Natural killer cell treated with Interleukin-12 subunit alpha and Interleukin-12 subunit beta and Interleukin-15 and Interleukin-18, amount 100 ng/mL, for 72 hours (primary cell): ENCODE measurements at places on chromosomes 6 and 20. TPM values are rescaled to one million over a fixed set of nuclear protein-coding genes. Genes with fewer than 3 reads are reported as not detected.

- H3K4me1 ChIP-seq = peaks cover 18% of the 10 kb centered on the region
- peaks cover 27% of the 10 kb centered on the region for H3K36me3 ChIP-seq
- DNase-seq = no peak
- no peak overlapping the region for H3K27ac ChIP-seq
- peaks cover 58% of the 10 kb centered on the region for H3K27me3 ChIP-seq
Observed at GRCh38 chr6:10418361-10418861, 3.5 kb upstream of the TFAP2A start.

GRCh38 chr6:82904860-82905259 is 160.8 kb downstream of the UBE3D start:
- H3K4me1 ChIP-seq = no peaks in the 10 kb centered on the region
- H3K27ac ChIP-seq = no peak overlapping the region
- H3K4me3 ChIP-seq = no peak overlapping the region
- no peaks in the 10 kb centered on the region for H3K27me3 ChIP-seq
- H3K36me3 ChIP-seq = no peaks in the 10 kb centered on the region

DNA sequence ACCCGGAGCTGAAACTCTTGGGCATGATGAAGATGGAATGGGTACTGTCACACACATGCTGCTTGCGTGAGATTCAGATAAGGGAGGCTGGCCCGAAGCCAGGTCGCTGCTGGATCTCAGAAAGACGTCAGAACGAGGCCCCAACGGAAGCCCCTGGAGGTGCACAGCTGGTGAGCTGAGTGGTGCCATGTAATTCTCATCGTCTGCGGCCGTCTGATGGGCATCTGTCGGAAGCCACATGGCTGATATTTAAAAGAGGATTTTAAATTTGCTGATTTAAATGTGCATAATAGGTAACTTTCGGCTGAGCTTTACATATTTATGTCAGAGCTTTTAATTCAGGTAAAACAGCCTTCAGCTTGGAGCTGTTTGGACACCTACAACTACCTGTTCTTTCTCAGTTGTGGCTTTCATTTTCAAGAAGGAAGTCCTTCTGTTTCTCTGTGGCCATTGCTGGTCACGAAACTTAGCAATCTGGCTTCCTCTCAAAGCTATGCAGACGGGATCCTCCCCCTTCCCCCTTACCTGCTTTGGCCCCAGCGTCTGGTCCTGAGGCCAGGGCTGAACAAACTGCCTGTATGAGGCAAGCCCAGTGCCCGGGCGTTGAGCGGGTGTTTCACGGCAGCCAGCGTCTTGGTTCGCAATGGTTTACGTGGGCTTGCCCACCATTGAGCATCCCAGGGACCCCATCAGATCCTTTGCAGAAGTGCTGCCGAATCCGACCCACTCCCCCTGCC is 9.2 kb downstream of the SLCO4A1 start:
- DNase-seq = no peak
- H3K4me3 ChIP-seq = peak overlapping the region; percentile 76
- peak overlapping the region; percentile 96 for H3K27ac ChIP-seq
- H3K27me3 ChIP-seq = no peaks in the 10 kb centered on the region
- H3K36me3 ChIP-seq = no peaks in the 10 kb centered on the region
- peaks cover 25% of the 10 kb centered on the region for H3K4me1 ChIP-seq

DNA sequence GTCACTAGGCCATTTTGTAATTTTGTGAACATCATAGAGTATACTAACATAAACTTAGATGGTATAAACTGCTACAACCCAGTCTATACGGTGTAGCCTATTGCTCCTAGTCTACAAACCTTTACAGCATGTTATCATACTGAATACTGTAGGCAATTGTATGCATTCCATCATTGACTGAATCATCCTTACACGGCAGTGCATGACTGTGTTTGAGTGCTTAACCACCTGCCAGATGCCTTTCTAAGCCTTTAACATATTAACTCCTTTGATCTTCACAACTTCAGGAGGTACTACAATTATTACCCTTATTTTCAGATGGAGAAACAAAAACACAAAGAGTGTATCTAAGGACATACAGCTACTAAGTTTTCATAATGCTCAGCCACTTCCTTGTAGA is 14.0 kb downstream of the DPPA5 start:
- no peak for DNase-seq
- no peaks in the 10 kb centered on the region for H3K27me3 ChIP-seq
- no peak overlapping the region for H3K4me3 ChIP-seq
- no peaks in the 10 kb centered on the region for H3K4me1 ChIP-seq
- no peak overlapping the region for H3K27ac ChIP-seq

GRCh38 chr20:819680-820322 is 13.7 kb upstream of the FAM110A start:
- DNase-seq = no peak
- H3K4me3 ChIP-seq = no peak overlapping the region
- H3K36me3 ChIP-seq = no peaks in the 10 kb centered on the region
- H3K27me3 ChIP-seq = peaks cover 8% of the 10 kb centered on the region
- peaks cover 6% of the 10 kb centered on the region for H3K4me1 ChIP-seq
- peak overlapping the region; percentile 63 for H3K27ac ChIP-seq

GRCh38 chr6:8829796-8830195 is 394.5 kb upstream of the SLC35B3 start:
- no peak for DNase-seq
- H3K4me3 ChIP-seq = no peak overlapping the region
- H3K27me3 ChIP-seq = no peaks in the 10 kb centered on the region
- H3K27ac ChIP-seq = no peak overlapping the region
- H3K36me3 ChIP-seq = no peaks in the 10 kb centered on the region

- H3K27ac ChIP-seq = peak overlapping the region; percentile 81
- no peaks in the 10 kb centered on the region for H3K27me3 ChIP-seq
- DNase-seq = no peak
- H3K4me3 ChIP-seq = no peak overlapping the region
- no peaks in the 10 kb centered on the region for H3K36me3 ChIP-seq
- peaks cover 28% of the 10 kb centered on the region for H3K4me1 ChIP-seq
Observed at GRCh38 chr20:8398263-8399051, 266.4 kb downstream of the PLCB1 start.

DNA sequence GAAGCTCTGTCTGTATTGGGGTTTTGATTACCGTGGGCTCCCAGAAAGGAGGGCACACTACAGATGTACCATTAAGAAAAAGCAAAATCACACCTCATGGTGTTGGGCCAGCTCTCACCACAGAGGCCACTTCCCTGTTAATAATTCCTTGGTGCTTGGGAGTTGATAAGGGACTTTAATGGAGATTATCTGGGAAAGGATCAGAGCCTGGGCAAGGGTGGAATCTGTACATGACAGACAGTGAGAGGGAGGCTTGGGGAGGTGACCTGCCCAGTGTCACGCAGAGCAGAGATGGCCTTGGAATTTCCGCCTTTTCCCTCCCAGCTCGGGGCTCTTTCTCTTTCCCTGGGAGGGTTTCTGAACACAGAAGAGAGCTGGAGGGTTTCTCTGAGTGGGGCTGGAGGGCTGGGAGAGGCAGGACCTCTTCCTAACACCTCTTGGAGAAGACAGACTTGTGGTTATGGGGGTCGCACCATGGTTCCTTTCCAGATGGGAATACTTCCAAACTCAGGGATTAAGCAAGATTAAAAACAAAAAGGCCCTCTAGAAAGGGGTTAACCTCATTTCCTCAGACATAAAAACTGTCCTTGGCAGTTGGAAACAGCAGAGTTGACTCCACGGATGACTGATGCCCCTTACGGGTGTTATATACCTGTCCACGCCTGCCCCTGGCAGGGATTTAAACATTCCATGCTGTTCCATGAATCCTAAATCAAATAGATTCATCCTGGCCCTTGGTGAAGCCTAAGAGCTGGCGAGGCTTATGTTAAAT is 16.8 kb upstream of the KCNK16 start:
- H3K4me1 ChIP-seq = peaks cover 42% of the 10 kb centered on the region
- H3K36me3 ChIP-seq = no peaks in the 10 kb centered on the region
- DNase-seq = no peak
- no peaks in the 10 kb centered on the region for H3K27me3 ChIP-seq
- no peak overlapping the region for H3K4me3 ChIP-seq
- no peak overlapping the region for H3K27ac ChIP-seq

DNA sequence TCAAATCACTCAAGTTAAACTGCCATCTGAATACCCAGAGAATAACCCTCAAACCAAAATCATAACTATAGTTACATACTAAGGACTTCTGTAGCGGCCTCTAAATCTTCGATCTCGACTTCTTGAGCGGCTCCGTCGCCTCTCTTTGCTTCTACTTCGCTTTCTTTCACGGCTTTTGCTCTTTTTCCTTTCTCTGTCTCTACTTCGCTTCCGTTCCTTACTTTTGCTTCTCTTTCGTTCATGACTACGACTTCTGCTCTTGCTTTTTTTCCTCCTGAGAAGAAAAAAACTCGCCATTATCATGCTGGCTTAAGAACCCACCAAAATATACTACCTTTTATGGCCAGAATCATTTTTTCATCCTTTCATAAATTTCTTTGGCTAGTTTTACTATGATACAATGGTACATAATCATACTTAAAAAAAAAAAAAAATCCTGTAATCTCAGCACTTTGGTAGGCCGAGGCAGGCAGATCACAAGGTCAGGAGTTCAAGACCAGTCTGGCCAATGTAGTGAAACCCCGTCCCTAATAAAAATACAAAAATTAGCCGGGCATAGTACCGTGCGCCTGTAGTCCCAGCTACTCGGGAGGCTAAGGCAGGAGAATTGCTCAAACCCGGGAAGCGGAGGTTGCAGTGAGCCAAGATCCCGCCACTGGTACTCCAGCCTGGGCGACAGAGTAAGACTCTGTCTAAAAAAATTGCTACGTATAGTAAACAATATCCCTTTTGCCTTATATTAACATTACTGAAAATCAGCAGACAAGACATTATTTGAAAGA is 10.0 kb downstream of the RBM39 start:
- H3K4me1 ChIP-seq = peaks cover 45% of the 10 kb centered on the region
- no peak for DNase-seq
- peaks cover 36% of the 10 kb centered on the region for H3K36me3 ChIP-seq
- peak overlapping the region; percentile 24 for H3K4me3 ChIP-seq

GRCh38 chr20:22904386-22904785 is 130.7 kb upstream of the SSTR4 start:
- no peak for DNase-seq
- H3K27ac ChIP-seq = no peak overlapping the region
- H3K27me3 ChIP-seq = no peaks in the 10 kb centered on the region
- H3K4me3 ChIP-seq = no peak overlapping the region
- no peaks in the 10 kb centered on the region for H3K4me1 ChIP-seq

GRCh38 chr6:131048933-131049515 is 14.0 kb downstream of the EPB41L2 start:
- DNase-seq = no peak
- peaks cover 11% of the 10 kb centered on the region for H3K36me3 ChIP-seq
- H3K27ac ChIP-seq = no peak overlapping the region
- H3K27me3 ChIP-seq = no peaks in the 10 kb centered on the region
- no peak overlapping the region for H3K4me3 ChIP-seq

DNA sequence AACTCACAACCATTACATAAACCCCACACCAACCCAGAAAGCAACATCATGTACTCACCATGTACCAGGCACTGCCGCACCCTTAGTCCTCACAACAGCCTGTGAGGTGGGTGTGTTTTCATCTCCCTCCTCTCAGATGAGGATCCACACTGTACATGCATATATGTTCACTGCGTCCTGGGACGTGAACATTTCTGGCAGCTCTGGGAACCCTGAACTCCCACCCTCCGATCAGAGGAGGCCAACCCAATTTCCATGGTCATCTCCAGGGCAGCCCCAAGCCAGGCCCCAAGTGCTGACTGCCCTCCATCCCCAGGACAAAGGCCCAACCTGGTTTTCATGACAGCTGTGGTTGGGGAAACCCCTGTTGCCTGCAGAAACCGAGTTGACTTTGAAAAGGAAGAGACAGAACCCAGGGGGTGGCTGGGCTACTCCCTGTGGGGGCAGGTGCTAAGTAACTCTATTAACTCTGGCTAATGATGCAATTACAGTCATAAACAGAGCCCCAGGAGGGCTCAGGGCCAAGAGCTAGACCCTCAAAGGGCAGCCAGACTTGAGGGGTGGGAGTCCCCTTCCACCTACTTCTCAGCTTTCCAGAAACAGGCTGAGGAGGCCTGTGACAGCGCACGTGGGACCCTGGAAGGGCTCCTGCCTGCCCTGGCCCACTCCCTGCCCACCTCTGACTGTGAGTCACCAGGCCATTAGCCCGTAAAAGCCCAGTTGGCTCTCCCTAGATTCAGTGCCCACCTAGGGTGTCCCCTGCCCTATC is 2.6 kb downstream of the TFEB start:
- no peaks in the 10 kb centered on the region for H3K27me3 ChIP-seq
- H3K4me3 ChIP-seq = peak overlapping the region; percentile 77
- H3K4me1 ChIP-seq = peaks cover 42% of the 10 kb centered on the region
- peak overlapping the region; percentile 78 for H3K27ac ChIP-seq
- peak; percentile 87 for DNase-seq

- DNase-seq = no peak
- peaks cover 13% of the 10 kb centered on the region for H3K36me3 ChIP-seq
- no peak overlapping the region for H3K4me3 ChIP-seq
- no peaks in the 10 kb centered on the region for H3K27me3 ChIP-seq
Observed at GRCh38 chr6:33414592-33415271, 3.2 kb downstream of the CUTA start.

GRCh38 chr20:47027042-47027441 is 132.4 kb downstream of the EYA2 start:
- H3K4me1 ChIP-seq = no peaks in the 10 kb centered on the region
- no peak for DNase-seq
- no peaks in the 10 kb centered on the region for H3K36me3 ChIP-seq
- H3K4me3 ChIP-seq = no peak overlapping the region
- H3K27ac ChIP-seq = no peak overlapping the region

Gene DZANK1
- total RNA-seq = 6.5 TPM

Gene TPD52L1
- not detected for total RNA-seq

Gene ABHD16B
- not detected for total RNA-seq

Gene MAS1
- 0.02 TPM for total RNA-seq
